Left forelimb (tissue), 1 donor: ENCODE measurements at places on chromosomes 4 and X.

DNA sequence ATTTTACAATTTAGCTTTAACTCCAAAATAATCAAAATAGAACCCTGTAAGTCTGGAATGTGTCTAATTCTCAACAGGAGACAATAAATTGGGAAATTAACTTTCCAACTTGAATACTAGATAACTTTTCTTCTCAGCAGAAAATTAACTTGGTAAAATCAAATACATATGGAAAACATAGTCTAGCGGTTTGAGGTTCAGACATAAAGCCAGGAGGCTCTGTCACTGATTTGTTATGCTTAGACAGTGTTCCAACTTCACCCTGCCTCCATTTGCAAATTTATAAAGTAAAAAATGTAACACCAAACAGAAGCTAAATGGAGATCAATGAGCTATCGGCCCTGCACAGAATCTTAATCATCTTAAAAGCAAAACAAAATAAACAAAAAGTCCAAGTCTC, 46.3 kb downstream of the TBCK start:
- no peak for DNase-seq

- no peak for DNase-seq
Measured at GRCh38 chr4:86280246-86280645, 79.6 kb downstream of the MAPK10 start.

- no peak for DNase-seq
Measured at GRCh38 chrX:7582191-7582590, 260.8 kb upstream of the VCX start.

- no peak for DNase-seq
Measured at GRCh38 chr4:141037446-141037845, 95.8 kb downstream of the RNF150 start.

DNA sequence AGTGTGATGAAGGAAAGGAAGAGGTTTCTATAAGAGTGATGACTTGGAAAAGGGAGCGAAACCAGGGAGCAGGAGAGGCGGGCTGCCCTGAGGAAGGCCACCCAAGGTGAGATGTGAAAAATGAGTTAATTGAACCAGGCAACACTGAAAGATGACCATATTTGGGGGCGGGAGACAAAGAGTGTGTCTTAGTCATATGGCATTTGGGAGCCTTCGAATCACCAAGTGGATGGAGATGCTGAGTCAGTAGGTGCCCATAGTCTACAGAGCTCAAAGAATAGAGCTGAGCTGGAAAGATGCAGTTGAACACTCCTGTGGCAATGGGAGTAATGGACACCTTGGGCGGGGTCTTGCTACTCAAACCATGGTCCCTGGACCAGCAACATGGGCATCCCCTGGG, 8.3 kb upstream of the TLR8 start:
- no peak for DNase-seq

GRCh38 chr4:113106108-113106507, 56.7 kb downstream of the ANK2 start:
- DNase-seq, result no peak
